ENCODE measurements at places on chromosomes 1 and 21.

- DNase-seq: no peak
Measured at GRCh38 chr1:81484284-81484683, 316.4 kb upstream of the ADGRL2 start.

- DNase-seq: no peak
Measured at GRCh38 chr1:174812016-174812415, 187.7 kb upstream of the CACYBP start.

- no peak for DNase-seq
Measured at GRCh38 chr1:42736571-42737200, 3.4 kb downstream of the CLDN19 start.

DNA sequence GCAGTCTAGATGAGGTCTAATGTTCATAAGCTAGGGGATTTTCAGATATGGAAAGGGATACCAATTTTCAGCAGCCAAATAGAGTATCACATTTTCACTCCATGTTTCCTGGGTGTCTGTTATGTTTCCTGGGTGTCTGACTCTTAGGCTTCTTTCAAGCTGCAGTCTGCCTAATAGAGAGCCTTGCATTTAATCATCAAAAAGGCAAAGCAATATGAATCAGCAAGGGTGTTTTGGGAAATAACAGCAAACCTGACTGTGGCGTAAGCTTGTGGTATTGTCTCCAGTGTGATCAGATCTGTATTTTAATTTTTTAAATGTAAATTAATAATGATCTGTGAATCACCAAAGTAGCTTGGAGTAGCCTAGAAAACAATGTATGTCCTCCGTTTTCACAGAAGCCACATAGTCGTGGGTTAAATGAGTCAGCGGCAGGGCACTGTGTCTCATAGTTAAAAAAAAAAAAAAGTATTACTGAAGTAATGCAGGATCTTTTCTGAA is 10.4 kb downstream of the LGALS8 start:
- DNase-seq: no peak

DNA sequence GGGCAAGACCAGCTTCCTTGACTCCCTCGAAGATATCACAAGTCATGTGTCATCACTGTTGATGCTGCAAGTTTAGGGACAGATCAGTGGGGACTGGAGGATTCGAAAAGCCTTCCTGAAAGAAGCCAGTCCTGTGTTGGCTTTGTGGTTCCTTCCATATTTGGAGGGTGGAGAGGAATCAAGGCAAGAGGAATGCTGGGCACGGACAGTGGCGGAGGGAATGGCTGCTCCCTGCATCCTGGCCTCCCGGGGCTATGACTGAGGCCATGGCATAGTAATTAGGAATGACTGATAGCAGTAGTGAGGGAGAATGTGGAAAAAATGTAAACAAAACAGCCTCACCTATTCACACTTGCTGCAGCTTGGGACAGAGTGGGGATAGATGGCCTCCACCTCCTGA is 36.4 kb downstream of the VANGL1 start:
- no peak for DNase-seq

- DNase-seq: peak; percentile 69
Measured at GRCh38 chr1:182259229-182259872, 132.2 kb downstream of the GLUL start.

DNA sequence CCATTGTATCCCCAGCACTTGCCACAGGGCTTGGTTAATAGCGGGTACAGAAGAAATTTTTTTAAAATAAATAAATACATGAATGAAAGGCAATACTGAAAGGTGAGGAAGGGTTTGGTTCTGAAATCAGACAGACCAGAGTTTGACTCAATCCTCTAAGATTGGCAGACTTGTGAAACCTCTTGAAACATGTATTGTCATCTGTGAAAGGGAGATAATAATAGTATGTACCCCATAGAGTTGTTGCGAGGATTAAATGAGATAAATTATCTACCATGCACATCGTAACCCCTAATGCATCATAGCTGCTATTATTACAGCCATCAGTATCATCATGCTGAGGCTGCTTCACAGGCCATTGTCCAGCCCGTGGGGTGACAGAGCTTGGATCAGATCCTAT is 41.4 kb downstream of the S1PR1 start:
- no peak for DNase-seq

GRCh38 chr1:195794225-195794624 is 814.0 kb downstream of the KCNT2 start:
- no peak for DNase-seq
